Kidney glomerular epithelial cell (primary cell): ENCODE measurements at places on chromosomes 16 and 17.

DNA sequence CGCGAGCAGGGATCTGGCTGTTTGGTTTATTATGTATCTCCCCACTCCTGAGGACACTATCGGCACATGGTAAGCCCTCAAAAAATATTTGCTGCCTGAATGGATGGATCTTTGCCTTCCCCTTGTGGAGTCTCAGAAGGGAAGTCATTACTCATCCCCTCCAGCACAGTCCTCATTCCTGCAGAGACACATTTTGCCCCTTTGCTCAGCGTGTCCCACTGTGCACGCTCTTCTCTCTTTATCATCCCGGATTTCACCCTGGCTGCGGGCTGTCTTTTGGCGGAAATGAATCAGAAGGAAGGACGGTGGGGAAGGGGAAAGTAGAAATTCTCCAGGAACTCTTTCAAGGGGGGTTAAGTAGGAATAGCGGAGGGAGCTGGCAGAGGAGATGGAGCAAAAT is 125.2 kb upstream of the CDC42EP4 start:
- DNase-seq: no peak

GRCh38 chr17:37280841-37281240 is 94.9 kb upstream of the C17orf78 start:
- no peak for DNase-seq

GRCh38 chr17:74240618-74241205 is 27.3 kb downstream of the TTYH2 start:
- DNase-seq: no peak

DNA sequence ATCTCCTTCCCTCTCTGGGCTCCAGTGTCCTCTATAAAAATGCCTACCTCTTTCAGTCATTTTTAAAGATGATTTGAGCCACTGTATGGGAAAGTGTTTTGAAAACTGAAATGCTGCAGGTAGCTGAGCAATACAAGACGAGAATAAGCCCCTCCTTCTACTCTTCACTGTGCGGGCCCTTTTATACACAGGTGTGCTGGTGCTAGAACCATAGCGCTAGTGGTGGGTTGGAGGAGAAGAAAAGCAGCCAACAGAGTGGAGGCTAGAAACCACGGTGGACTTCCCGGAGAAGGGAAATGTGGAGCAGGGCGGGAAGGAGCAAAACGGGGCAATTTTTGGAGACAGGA is 58.2 kb upstream of the DLX4 start:
- no peak for DNase-seq

DNA sequence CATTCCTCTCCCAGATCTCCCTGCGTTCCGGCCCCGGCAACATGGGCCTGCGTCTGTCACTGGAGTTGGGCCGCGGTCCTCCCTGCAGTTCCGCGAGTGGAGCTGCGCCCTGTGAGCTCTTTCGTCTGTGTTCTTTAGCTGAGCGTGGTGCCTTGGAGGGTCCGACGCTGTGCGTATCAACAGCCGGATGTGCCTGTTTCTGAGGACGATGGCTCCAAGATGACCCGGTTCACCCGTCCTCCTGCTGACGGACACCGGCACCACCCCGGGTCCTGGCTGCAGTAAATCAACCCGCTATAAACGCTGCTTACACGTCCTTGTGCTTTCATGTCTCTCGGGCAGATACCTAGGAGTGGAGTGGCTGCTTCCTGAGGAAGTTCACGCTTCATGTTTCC is 44.8 kb upstream of the GNG13 start:
- DNase-seq: no peak

DNA sequence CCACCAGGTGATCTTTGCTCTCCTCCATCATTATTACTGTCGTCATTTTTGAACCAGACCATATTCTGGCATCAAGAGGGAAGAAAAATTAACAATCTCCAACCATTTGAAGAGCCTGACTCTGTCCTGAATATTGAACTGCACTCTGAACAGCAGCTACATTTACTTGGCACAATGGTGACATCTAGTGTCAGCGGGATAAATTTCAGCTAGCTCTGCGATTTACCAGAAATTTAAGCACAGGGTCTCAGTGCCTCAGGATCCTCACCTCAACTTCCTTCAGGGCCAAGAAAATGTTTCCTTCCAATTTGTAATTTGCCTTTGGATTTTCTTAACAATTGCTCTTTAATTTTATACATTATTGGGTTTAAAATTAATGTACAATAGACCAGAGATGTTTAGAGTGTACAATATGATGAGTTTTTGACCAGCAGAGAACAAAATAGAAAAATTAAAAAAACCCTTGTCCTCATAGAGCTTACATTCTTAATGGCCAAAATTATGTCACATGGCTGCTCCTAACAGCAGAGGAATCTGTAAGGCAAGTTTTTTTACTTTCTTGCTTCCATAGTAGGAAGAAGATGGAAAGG is 10.7 kb upstream of the ZNF19 start:
- peak; percentile 37 for DNase-seq

- peak; percentile 33 for DNase-seq
Measured at GRCh38 chr17:72385475-72385874, 264.7 kb downstream of the SOX9 start.

DNA sequence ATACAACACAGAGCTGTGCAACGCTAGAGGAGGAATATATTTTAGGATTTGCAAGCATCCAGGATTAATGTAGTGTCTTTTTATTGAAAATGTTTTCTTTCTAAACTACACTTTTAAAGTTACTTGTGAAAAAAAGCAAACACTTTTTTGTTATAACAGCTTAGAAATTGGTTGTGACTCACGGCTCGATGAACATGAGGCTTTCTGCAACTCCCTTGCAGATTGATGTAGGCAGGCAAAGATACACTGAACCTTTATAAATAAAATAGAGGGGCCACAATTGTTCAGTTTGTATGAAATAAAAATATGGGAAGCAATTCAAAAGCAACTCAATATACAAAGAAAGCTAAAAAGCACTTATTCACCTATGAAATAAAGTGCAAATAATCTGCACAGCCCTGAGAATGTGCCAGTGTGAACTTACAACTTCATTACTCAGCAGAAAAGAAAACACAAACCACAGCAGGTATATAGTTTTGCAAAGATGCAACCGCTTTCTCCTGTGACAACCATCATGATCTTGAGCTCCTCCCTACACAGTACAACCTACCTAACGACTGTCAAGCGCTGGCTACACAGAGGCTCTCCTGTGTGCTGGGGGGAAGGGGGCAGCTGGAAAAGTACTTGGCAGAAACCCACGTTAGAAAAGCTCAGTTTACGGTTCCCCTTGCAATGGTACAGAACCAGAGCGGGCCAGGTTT is 948 bp downstream of the LUC7L start:
- DNase-seq: peak; percentile 33

- DNase-seq: no peak
Measured at GRCh38 chr17:34360601-34361270, 2.3 kb downstream of the CCL1 start.

DNA sequence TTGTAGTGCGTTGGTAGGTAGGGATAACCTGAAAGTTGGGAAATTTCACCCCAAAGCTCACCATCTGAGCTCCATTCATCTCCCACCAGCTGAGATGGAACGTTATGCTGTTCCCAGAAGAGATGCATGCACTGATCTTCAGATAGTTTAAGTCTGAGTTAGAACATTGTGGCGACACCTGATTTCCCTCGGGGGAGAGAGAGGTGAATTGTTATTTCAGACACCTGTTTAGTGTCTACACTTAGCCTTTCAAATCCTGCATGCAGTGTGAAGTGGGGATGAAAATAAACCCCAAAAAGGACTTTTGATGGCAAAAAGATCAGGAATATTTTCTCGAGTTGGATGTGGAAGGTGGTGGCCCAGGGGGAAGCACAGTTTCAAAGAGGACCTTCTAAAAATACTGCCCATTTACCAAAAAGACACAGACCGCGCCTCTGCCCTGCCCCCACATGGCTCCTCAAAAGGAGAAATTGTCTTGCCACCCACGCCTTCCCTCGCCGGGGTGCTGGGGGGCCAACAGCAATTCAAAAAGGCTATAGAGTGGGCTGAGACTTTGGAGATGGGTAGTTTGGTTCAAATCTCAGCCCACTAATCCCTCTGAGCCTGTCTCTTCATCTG is 11.4 kb downstream of the CIITA start:
- no peak for DNase-seq

DNA sequence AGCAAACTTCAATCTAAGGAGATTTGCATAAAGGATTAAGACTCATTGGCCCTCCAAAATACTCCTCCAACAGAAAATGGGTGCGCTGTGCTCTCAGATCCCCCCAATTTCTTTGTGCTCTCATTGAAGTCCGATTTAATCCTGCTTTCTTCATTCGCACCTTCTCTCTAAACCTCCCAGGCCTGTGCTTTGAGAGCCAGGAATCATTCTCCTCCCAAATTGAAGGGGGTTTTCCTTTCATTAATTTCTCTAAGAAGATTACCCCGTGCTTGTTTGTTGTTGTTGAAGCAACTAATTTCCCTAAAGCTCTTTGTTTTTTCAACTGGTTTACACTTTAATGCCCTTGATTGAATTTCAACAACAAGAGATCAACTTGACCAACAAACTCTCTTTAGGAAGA is 304.2 kb upstream of the IRX3 start:
- DNase-seq: no peak

GRCh38 chr16:15518381-15519351 is 84.3 kb downstream of the BMERB1 start:
- peak; percentile 77 for DNase-seq

DNA sequence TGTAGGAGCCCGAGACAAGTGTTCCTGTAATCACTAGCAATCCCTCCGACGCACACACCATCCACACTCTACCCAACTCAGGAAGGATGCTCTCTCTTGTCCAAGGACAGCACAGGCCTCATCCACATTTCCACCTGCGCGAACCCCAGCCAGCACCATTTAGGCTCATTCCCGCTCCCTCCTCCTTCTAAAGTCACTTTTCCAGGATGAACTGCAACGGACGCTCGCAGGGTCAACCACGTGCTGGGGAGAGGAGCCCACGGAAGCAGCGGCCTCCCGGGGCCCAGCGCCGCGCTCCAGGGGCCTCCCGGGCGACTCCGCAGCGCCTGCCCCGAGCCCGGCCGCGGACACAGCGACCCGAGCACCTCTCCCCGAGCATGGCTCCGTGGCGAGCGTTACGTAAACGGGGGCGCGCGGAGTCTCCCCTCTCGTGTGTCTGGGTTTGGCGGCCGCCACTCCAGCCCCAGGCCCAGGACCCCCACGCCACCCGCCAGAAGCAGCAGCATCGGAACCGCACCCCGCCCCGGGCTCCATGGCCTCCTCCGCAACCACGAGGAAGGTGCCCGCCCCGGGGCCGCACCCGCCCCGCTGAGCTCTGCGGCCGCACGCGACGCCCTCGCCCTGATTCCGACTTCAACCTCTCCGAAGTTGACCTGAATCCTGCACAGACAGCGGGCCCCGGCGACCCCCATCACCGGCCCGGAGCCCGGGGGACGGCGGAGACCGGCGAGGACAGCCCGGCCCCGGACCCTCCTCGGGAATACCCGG is 668 bp downstream of the USP36 start:
- no peak for DNase-seq

GRCh38 chr17:27520491-27521185 is 64.4 kb downstream of the KSR1 start:
- DNase-seq: no peak

GRCh38 chr16:7304279-7304678 is 28.4 kb upstream of the RBFOX1 start:
- no peak for DNase-seq

DNA sequence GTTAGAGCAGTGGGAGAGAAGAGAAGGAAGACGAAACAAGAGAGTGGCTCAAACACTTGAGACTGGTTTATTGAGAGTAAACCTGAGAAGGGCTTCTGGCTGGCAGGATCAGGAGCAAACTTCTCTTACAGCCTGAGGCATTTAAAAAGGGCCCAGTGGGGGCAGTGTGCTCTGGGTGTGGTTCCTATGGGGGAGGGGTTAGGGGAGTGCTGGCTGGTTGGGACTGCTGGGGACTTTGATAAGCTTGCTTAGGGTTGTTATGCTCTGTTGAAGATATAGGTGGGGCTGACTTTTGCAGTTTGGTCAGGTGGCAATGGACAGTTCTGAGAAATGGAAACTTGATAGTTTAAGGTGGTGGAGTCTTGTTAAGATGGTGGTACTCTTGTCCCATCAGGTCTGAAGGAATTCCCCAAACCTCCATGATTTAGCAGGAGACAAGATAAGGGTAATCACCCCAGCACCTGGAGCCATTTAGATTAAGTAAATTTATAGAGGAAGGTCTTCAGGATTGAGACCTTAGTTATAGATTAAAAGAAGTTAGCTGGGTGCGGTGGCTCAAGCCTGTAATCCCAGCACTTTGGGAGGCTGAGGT is 79.3 kb downstream of the EMP2 start:
- DNase-seq: no peak

GRCh38 chr17:19533718-19534561 is at the start of gene SLC47A1:
Gene SLC47A1 (plus strand): TSS chr17:19533854. CDS start chr17:19533940, 86 bp downstream.
- DNase-seq: no peak

DNA sequence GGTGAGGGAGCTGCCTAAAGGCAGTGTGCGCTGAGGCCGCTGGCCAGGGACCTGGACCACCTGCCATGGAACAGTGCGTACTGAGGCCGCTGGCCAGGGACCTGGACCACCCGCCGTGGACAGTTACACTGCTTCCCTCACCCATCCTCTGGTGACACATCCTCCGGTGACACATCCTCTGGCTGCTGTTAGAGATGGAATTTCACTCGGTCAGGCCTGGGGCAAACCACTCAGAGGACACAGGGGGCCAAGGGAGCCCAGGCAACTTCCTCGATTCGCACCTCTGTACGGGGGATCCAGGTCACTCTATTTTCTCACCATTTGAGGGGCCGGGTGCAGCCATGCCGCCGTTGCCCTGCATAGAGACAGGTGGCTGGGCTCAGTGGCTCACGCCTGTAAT is 32.4 kb upstream of the RPTOR start:
- no peak for DNase-seq

GRCh38 chr16:17397499-17397891 is 73.3 kb downstream of the XYLT1 start:
- no peak for DNase-seq

- DNase-seq: peak; percentile 55
Measured at GRCh38 chr16:89721546-89722391, 432 bp downstream of the ZNF276 start.

GRCh38 chr17:80577876-80578570 is 33.4 kb downstream of the RPTOR start:
- DNase-seq: no peak

- no peak for DNase-seq
Measured at GRCh38 chr16:54066451-54067105, 220.0 kb downstream of the IRX3 start.

GRCh38 chr17:43603321-43603720 is 57.2 kb upstream of the ETV4 start:
- DNase-seq: no peak

- DNase-seq: no peak
Measured at GRCh38 chr16:86277221-86277620, 233.1 kb upstream of the FOXF1 start.

DNA sequence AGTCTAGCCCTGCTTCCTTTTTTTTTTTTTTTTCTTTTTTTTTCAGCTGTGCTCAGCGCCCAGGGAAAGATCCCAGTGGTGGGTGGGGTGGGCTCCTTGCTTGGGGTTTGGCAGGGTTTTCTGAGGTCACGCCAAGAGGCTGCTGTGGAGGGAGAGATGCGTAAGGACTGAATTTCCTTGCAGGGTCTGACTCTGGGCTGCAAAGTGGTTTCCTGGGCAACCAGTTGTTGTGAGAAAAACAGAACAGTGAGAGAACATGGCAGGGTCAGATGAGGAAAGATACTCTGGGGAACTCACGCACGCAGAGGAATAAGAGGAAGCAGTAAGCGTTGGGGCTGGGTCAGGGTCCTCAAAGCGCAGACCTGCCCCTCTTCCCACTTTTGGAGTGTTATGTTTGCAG is 119.5 kb downstream of the IRF8 start:
- no peak for DNase-seq
